ENCODE measurements at places on chromosomes 6 and 20.

DNA sequence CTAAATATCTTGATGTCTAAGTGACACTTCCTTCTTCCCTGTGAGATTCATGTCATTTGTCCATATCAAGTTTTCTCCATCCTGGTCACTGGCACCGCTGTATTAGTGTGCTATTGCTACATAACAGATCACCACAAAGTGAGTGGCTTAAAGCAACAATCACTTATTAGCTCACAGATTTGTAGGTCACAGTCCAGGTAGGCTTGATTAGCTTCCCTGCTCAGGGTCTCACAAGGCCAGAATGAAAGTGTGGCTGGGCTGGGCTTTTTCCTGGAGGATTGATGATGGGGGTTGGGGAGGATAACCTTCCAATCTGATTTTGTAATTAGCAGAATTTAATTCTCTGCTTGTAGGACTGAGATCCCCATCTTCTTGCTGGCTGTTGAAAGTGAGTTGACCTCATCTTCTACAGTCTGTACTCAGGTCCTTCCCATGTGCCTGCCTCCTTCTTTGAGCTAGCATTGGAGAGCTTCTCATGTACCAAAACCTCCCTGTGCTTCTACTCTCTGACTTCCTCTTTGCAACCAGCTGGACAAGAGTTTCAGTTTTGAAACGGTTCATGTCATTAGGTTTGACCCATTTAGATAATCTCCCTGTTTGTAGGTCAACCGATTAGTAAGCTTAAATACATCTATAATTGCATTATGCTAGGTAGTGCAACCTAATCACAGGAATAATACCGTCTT, 152.4 kb upstream of the MAN1A1 start:
- H3K27ac ChIP-seq = no peak overlapping the region
- H3K27me3 ChIP-seq = no peaks in the 10 kb centered on the region
- H3K36me3 ChIP-seq = no peaks in the 10 kb centered on the region
- no peak for DNase-seq

GRCh38 chr20:50601511-50602431, 89.6 kb downstream of the RIPOR3 start:
- no peak overlapping the region for H3K4me3 ChIP-seq
- DNase-seq = no peak
- no peaks in the 10 kb centered on the region for H3K27me3 ChIP-seq

- no peak overlapping the region for H3K4me3 ChIP-seq
- no peak for DNase-seq
- no peaks in the 10 kb centered on the region for H3K36me3 ChIP-seq
- no peaks in the 10 kb centered on the region for H3K4me1 ChIP-seq
Measured at GRCh38 chr20:7505835-7506221, 434.4 kb downstream of the HAO1 start.

GRCh38 chr6:158286413-158286812, 25.9 kb upstream of the TULP4 start:
- peaks cover 39% of the 10 kb centered on the region for H3K4me1 ChIP-seq
- H3K4me3 ChIP-seq = no peak overlapping the region
- H3K36me3 ChIP-seq = no peaks in the 10 kb centered on the region
- no peak overlapping the region for H3K27ac ChIP-seq
- H3K27me3 ChIP-seq = no peaks in the 10 kb centered on the region

- no peaks in the 10 kb centered on the region for H3K27me3 ChIP-seq
- H3K4me1 ChIP-seq = peaks cover 11% of the 10 kb centered on the region
- H3K36me3 ChIP-seq = no peaks in the 10 kb centered on the region
- no peak overlapping the region for H3K4me3 ChIP-seq
Measured at GRCh38 chr20:25136643-25137559, 55.0 kb upstream of the VSX1 start.

DNA sequence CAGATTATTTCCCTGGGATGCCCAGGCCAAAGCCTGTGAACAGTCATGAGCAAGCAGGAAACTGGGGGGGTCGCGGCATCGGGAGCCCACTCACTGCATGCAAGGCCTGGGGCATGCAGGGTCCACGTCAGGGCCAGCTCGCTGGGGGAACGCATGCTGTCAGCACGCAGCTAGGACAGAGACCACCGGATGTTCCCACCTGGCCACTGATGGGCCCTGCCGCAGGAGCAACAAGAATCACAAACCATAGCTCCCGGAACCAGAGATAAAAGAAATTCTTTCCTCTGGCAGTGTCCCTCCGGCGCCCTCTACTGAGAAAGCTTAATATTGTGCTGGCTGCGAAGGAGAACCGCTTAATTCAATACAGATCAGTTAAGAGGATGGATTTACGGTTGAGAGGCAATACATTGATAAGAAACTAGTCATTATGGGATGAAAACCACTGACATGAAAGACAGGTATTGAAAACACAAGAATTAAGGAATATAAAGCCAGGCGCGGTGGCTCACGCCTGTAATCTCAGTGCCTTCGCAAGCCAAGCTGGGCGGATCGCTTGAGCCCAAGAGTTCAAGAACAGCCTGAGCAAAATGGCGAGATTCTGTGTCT, 32.6 kb downstream of the C6orf15 start:
- H3K27me3 ChIP-seq = no peaks in the 10 kb centered on the region
- no peaks in the 10 kb centered on the region for H3K4me1 ChIP-seq
- H3K4me3 ChIP-seq = no peak overlapping the region
- no peaks in the 10 kb centered on the region for H3K36me3 ChIP-seq
- no peak overlapping the region for H3K27ac ChIP-seq
- DNase-seq = peak; percentile 82

DNA sequence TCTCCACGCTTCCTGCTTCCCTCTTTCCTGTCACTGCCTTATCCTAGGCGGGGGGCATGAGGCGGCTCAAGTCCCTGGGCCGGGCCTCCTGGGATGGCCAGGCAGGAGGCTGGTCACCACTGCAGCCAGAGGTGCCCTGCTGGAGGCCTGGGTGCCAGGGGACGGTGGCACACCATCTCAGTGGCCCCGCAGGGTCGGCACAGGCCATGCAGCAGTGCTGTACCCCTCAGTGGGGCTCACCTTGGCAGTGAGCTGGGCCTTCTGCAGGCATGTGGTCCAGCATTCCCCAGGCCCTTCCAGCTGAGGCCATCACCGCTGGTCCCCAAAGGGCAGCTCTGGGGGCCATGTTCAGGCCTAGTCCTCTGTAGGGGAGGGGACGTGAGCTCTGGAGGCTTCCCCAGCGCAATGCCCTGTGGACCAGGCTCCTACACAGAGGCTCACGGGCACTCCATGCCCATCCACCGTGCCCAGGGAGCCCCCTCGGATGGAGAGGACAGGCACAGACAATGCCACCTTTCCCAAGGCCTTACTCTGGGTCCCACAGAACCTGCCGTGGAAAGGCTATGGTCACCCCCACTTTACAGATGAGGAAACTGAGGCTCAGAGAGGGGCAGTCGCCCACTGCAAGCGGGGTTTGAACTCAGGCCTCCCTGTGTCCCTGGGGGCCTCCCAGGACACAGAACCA, 123.8 kb downstream of the TAF4 start:
- H3K4me3 ChIP-seq = no peak overlapping the region
- H3K27me3 ChIP-seq = no peaks in the 10 kb centered on the region
- no peak for DNase-seq

GRCh38 chr6:109239651-109240321, 142.5 kb downstream of the CD164 start:
- no peaks in the 10 kb centered on the region for H3K27me3 ChIP-seq
- no peaks in the 10 kb centered on the region for H3K36me3 ChIP-seq
- no peak overlapping the region for H3K4me3 ChIP-seq
- H3K4me1 ChIP-seq = no peaks in the 10 kb centered on the region
- H3K27ac ChIP-seq = peak overlapping the region; percentile 65

DNA sequence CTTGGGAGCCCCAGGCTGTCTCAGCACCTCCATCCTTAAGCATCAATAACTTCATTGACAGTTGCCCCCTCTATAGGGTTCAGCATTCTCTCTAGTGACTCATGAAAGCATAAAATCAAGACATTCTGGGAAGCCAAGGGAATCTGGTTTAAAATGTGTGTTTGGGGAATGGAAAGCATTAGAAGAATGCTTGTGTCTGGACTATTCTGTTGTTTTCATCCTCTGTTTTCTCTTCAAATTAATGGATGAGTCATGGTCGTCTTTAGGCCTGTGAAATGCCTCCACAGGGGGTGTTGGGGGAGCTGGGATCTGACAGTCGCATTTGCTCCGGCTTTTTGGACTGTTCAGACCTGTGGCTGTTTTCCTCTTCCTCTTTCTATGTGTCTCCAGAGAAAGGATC, 279.7 kb downstream of the CDC5L start:
- DNase-seq = no peak
- H3K4me1 ChIP-seq = no peaks in the 10 kb centered on the region
- H3K36me3 ChIP-seq = no peaks in the 10 kb centered on the region
- H3K27ac ChIP-seq = no peak overlapping the region
- H3K4me3 ChIP-seq = no peak overlapping the region
- H3K27me3 ChIP-seq = no peaks in the 10 kb centered on the region

DNA sequence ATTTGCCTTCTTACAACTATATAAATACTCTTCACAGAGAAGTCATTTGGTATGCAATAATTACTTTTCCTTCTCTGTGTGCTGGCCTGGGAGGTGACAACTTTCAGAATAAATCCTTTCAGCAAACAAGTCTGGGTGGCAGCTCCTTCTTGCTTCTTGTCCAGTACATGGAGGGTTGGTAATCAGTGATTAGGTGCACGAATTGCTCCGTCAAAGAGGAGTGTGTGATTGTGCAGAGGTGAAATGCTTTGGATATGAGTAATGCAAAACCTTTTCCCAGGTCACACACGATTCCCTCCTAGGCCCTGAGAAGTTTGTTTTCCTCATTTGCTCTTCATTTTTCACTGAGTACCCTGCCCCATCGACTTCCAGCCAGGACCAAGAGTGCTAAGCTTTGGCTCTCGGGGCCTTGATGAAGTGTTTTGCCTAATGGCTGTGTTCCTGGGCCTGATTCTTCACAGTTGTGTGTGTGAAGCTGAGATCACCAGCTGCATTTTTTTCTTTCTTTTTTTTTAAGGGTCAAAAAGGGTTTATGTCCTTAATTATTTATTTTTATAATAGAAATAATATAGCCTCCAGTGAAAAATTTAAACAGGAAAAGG, 216.5 kb downstream of the ZMYND8 start:
- no peak overlapping the region for H3K27ac ChIP-seq
- no peaks in the 10 kb centered on the region for H3K27me3 ChIP-seq
- no peaks in the 10 kb centered on the region for H3K4me1 ChIP-seq
- no peaks in the 10 kb centered on the region for H3K36me3 ChIP-seq
- no peak overlapping the region for H3K4me3 ChIP-seq

DNA sequence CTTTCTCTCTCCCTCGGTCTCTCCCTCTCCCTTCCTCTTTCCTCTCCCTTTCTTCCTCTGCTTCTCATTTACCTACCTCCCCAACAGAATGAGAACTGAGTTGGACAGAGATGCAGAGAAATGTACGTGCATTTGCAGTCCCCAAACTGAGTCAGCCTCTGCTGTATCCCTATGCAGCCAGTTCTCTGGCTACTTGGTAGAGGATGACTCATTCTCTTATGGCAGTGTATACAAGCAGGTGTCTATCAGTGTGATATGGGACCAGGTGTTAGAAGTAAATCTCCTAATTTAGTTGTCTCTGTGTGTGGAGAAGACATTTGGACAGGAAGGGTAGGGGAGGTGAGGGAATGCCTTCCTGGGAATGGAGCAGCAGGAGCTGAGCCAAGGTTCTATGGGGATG, 470.8 kb downstream of the CD109 start:
- no peak for DNase-seq
- no peaks in the 10 kb centered on the region for H3K36me3 ChIP-seq
- H3K4me3 ChIP-seq = no peak overlapping the region
- H3K4me1 ChIP-seq = no peaks in the 10 kb centered on the region
- H3K27me3 ChIP-seq = no peaks in the 10 kb centered on the region

GRCh38 chr6:162934844-162935243, 207.1 kb downstream of the PACRG start:
- H3K4me1 ChIP-seq = no peaks in the 10 kb centered on the region
- no peak overlapping the region for H3K4me3 ChIP-seq
- no peak for DNase-seq
- no peaks in the 10 kb centered on the region for H3K36me3 ChIP-seq
- H3K27ac ChIP-seq = no peak overlapping the region

GRCh38 chr6:129619579-129620233, 90.3 kb downstream of the ARHGAP18 start:
- H3K36me3 ChIP-seq = no peaks in the 10 kb centered on the region
- H3K4me3 ChIP-seq = no peak overlapping the region
- no peak for DNase-seq
- H3K4me1 ChIP-seq = no peaks in the 10 kb centered on the region

DNA sequence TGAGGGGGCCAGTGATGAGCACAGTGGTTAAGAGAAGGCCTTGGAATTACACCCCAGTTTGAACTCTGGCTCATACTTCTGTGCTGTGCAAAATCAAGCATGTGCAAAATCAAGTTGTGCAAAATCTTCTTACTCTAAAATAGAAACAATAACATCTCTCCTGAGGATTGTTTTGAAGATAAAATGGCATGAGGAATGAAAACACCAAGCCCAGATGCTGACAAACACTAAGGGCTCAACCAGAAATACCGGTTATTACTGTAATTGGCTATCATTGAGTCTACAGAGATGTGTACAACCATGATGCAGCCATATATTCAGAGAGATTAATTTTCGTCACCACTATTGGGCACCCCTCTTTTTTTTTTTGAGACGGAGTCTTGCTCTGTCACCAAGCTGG, 5.9 kb upstream of the BCAS1 start:
- H3K27ac ChIP-seq = no peak overlapping the region
- no peaks in the 10 kb centered on the region for H3K27me3 ChIP-seq
- H3K4me1 ChIP-seq = no peaks in the 10 kb centered on the region
- no peaks in the 10 kb centered on the region for H3K36me3 ChIP-seq

DNA sequence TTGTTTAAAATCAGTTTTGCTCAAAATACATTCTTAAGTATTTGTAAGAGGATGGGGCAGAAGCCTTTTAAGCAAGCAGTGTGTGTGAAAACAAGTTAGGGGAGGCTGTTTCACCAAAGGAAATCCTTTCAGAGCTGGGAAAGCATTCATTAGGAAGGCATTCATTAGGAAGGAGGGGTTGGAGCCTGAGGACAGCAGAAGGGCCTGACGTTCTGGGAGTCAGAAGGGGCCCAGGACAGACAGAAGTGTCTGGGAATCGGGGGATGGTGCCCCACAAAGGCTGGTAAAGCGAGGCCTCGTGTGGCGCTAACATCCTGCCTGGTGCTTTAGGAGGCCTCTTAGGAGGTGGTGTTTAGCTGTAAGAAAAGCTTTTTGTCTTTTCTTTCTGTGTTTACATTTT, 80.6 kb upstream of the NXT1 start:
- no peaks in the 10 kb centered on the region for H3K4me1 ChIP-seq
- H3K36me3 ChIP-seq = no peaks in the 10 kb centered on the region
- H3K27ac ChIP-seq = peak overlapping the region; percentile 58
- no peaks in the 10 kb centered on the region for H3K27me3 ChIP-seq
- no peak overlapping the region for H3K4me3 ChIP-seq

GRCh38 chr6:140153703-140154102, 779.3 kb upstream of the CITED2 start:
- no peaks in the 10 kb centered on the region for H3K36me3 ChIP-seq
- no peaks in the 10 kb centered on the region for H3K27me3 ChIP-seq
- H3K4me3 ChIP-seq = no peak overlapping the region
- no peaks in the 10 kb centered on the region for H3K4me1 ChIP-seq
- no peak for DNase-seq

- peaks cover 33% of the 10 kb centered on the region for H3K4me1 ChIP-seq
- H3K4me3 ChIP-seq = peak overlapping the region; percentile 70
- no peaks in the 10 kb centered on the region for H3K27me3 ChIP-seq
- H3K27ac ChIP-seq = peak overlapping the region; percentile 96
- no peaks in the 10 kb centered on the region for H3K36me3 ChIP-seq
- DNase-seq = peak; percentile 88
Measured at GRCh38 chr6:142926494-142927270, 18.3 kb downstream of the HIVEP2 start.

- H3K27me3 ChIP-seq = no peaks in the 10 kb centered on the region
- peaks cover 48% of the 10 kb centered on the region for H3K4me1 ChIP-seq
- H3K36me3 ChIP-seq = no peaks in the 10 kb centered on the region
- DNase-seq = no peak
- no peak overlapping the region for H3K4me3 ChIP-seq
Measured at GRCh38 chr20:539191-539590, 4.4 kb downstream of the CSNK2A1 start.

Data from right atrium auricular region (tissue), 2 donors.